GM12878 (cell line): ENCODE measurements at places on chromosomes 2 and 18. TPM values are rescaled to one million over a fixed set of nuclear protein-coding genes. Genes with fewer than 3 reads are reported as not detected.

GRCh38 chr2:8684878-8685696 is 3.2 kb downstream of the ID2 start:
- no peak for DNase-seq

- no peak for DNase-seq
Observed at GRCh38 chr2:83579507-83579906, 879.6 kb downstream of the SUCLG1 start.

GRCh38 chr18:79321625-79322405 is 73.9 kb upstream of the NFATC1 start:
- no peak for DNase-seq

DNA sequence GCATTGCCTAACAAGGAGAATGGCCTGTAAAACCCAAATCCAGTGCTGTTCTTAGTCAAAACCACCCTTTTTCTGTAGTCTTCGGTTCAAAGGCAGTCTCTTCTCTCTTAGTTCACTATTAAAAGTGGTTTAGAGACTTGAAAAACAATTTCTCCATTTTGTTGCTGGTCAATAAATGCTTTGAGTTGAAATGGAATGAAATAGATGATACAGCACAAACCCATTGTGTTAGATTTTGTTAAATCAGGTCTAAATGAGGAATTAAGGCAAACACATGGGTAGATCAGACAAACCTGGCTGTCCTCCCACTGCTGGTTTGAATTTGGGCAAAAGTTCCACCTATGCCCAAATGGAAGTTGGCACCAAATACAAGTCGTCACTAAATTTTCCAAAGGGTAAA is 150.1 kb upstream of the SERTAD2 start:
- DNase-seq, result no peak

DNA sequence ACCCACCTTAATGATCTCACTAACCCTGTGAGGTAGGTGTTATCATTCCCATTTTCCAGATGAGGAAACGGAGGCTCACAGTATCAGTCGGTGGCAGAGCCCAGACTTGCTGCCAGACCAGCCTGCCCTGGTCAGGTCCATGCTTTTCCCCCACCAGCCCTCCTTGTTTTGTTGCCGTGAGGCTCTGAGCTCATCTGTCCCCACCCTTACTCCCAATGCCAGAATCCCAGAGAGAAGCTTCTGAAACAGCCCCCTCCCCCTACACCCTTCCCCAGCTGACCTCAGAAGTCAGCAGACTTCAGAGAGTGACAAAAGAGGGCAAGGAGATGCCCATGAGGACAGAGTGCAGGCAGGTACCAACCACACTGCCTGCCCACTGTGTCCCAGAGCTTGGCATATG is 20.8 kb upstream of the TNS1 start:
- DNase-seq, result no peak

- no peak for DNase-seq
Observed at GRCh38 chr2:127169066-127169660, 50.9 kb downstream of the CYP27C1 start.

DNA sequence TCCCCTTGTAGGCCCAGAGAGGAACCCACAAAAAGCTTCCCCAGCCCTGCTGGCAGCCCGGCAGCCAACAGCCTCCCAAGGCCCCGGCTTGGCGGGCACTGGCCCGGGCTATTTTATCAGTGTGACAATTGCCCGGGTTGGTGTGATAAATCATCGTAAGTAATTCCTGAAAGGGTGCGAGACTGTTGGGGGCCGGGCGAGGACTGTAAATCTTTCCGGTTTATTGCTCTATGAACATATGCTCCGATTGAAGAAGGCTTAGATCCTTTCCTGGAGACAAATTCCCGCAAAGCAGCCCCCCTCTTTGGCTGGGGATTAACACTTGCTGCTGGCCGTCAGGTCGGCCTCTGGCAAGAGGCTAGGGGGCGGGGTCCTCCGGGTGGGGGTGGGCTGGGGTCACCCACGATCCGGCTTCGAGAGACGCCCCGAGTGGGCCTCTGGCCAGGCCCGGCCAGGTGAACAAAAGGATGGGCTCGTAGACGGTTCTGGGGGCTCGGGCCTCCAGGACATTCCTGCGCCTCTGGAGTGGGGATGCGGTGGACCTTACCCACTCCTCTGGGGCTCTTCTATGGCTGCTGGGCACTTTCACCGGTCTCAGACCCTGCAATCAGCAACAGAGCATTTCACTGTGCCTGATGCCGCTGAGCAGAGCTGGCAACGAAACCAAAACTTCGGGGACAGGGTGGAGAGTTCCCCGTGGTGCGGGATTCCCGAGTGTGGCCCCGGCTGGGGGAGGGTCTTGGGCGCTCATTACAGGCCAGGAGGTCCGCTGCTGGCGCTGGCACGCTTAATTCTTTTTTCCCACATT is 2.0 kb downstream of the HOXD3 start:
- DNase-seq, result no peak

- no peak for DNase-seq
Observed at GRCh38 chr2:102094917-102095316, 47.6 kb upstream of the IL1R1 start.

DNA sequence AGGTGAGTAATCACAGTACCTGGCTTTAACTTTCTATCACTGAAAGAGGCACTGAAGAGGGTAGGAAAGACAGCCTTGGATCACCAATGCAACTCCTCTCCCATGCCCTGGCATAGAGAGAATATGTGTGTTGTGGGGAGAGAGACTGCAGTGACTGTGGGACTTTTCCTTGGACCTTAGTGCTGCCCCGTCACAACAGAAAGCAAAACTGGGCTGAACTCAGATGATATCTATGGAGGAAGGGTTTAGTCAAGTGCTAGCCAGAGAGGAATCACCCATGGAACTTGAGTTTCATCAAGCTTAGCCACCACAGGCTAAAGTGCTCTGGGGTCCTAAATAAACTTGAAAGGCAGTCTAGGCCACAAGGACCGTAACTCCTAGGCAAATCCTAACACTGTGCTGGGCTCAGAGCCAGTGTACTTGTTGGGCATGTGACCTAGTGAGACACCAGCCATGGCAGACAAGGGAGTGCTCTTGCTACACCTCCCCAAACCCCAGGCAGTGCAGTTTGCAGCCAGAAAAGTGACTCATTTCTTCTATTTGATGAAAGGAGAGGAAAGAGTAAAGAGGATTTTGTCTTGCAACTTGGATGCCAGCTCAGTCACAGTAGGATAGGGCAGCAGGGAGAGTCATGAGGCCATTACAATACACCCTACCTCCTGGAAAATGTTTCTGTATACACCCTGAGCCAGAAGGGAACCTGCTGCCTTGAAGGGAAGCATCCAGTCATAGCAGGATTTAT is 105.8 kb upstream of the SPOPL start:
- no peak for DNase-seq

GRCh38 chr2:71452565-71452964 is 796 bp upstream of the DYSF start:
- DNase-seq, result no peak

GRCh38 chr2:164080486-164080885 is 344.7 kb upstream of the FIGN start:
- no peak for DNase-seq

DNA sequence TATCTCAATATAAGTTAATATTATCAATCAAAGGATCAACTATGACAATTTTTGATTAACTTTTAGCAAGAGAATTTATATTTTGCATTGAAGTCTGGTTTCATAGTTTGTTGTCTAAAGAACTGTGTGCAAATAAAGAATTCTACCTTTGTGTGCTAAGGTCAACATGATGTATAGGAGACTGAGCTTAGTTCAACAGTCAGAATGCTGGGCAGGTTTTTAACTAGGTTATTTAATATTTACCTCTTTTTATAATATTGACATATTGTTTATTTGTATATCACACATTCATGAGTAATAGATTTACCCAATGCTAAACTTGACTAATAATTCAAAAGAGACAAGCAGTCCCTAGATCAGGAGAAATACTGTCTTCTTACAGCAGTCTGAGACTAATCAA is 831.4 kb downstream of the DSC3 start:
- DNase-seq, result no peak

Gene UGT1A5
- not detected in 2 replicates for total RNA-seq

Gene FRZB
- total RNA-seq, result not detected in 2 replicates

Gene CSRNP3
- 0.21 and 0.36 TPM in 2 replicates for total RNA-seq

Gene INSIG2
- 9.3 and 9.7 TPM in 2 replicates for total RNA-seq

Gene KCNJ3
- total RNA-seq, result not detected in 2 replicates

Gene POMC
- total RNA-seq, result 6.2 and 6.8 TPM in 2 replicates

Gene PEX13
- total RNA-seq, result 17.1 and 18.7 TPM in 2 replicates

Gene REG1B
- 2.7 and 3.9 TPM in 2 replicates for total RNA-seq
